Left renal pelvis (tissue), 4 donors: ENCODE measurements at places on chromosomes 5 and 9. TPM values are rescaled to one million over a fixed set of nuclear protein-coding genes. Genes with fewer than 3 reads are reported as not detected.
A peak's percentile ranks its signal among the peaks of the same experiment; 100 is the strongest.

- no peak for DNase-seq
These were observed 238.8 kb upstream of the PCSK5 start for GRCh38 chr9:75651709-75652108.

DNA sequence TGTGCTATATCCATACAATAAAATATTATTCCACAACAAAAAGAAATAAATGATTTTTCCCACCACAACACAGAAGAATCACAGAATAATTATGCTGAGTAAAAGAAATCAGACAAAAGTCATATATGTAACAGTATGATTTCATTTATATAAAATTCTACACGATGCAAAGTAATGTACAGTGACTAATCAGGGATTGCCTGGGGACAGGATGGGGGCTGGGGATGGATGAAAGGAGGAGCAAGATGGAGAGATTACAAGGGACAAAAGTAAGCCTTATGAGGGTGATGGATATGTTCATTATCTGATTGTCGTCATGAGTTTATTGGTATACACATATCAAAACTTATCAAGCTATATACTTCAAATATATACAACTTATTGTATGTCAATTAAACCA is 154.0 kb downstream of the FBN2 start:
- no peak for DNase-seq

GRCh38 chr5:6280425-6281100 is 97.8 kb downstream of the MED10 start:
- no peak for DNase-seq

DNA sequence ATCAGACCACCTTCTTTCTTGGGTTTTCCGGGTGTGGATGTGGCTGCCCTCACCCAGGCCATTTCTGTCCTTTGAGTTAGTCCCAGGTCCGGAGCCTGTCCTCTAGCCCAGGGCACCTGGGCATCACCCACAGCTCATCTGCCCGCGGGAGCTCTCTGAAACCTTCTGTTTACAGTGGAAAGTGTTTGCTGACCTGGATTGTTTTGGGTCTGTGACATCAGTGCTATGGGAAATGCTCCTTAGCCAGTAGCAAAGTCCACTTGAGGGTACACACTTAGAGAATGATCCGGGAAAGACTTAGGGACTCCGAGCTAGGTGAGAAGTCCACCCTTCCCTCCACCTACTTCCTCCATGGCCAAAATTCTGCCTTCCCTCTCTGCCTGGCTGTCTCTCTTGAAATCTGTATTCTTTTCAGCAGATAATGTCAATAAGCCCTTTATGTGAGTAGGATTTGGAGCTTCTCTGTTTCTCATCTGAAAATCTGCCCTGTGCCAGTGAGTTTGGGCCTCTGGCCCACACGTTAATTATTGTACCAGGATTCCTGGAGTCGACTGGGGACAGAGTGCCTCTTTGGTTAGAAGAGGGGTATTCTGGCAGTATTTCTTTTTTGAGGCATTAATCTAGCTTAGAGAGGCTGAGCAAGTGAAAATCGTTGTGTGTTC is 19.9 kb downstream of the ABLIM3 start:
- DNase-seq: no peak

DNA sequence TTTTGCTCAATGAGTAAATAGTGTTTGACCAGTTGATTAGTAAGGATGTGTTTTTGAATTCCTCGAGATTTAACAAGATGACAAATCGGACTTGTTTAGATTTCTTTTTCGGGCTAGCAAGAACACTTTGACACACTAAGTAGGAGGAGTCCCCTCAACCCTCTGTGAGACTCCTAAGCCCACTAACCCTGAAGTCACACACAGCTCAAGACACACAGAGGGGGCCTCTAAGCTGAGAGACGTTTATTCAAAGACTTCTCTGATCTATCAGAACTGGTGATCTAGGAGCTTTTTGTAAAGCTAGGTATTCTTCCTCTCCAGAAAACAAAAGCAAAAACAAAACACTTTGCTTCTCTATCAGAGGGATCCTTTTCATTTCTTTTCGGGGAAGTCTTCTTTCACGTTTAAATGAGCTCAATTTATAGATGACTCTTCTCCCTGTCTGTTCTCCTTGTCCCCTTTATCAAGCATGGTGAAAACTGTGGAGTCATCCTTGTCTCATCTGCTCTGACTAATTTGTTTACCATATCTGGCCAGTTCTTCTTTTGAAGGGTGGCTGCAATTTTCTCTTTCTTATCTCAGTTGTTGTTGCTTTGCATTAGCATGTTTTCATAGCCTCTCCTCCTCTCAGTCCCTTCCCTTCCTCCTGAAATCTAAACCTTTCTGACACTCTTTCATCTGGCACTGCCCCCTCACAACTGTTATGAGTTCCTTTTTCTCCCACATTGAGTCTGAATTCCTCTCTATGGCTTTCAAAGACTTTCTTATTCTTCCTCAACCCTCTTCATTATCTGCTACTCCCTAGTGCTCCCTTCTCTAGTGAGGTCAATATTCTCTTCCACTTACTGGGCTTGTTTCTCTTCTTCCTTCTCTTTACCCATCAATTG is 68.5 kb upstream of the RAI14 start:
- DNase-seq: no peak

GRCh38 chr5:5629607-5629978 is 207.1 kb downstream of the ICE1 start:
- no peak for DNase-seq

DNA sequence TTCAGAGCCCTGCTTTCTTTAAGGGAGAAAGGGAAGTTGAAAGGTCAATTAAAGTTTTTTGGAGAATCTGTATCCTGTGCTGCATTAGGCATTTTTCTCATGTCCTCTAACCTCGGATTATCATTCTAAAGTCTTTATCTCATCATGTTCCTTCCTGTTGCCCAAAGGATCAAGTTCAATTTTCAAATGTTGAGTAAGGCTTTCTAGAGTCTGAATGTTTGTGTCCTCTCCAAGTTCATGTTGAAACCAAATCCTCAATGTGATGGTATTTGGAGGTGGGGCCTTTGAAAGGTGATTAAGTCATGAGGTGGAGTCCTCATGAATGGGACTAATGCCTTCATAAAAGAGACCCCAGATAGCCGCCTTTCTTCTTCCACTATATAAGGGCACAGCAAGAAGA is 20.2 kb upstream of the TNC start:
- DNase-seq: no peak

GRCh38 chr9:82082563-82082962 is 94.0 kb downstream of the SPATA31D1 start:
- DNase-seq: no peak

DNA sequence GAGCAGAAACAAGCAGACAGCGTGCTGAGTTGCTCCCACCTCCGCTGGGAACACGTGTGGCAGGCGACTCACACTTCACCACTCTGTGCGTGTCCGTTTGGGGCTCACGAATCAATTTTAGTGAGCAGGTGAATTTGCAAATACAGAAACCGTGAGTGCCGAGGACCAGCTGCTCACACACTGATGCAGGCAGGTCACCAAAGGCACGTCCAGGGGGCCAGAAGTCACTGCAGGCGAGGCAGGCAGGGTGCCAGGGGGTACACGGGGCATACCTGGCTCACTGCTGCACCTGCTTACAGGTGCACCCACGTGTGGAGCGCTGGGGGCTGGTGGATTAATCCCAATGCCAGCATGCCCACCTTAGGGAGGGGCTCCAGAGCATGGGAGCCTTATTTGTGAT is 68.8 kb downstream of the ZNF354C start:
- DNase-seq: no peak

GRCh38 chr9:136741883-136742571 is 713 bp downstream of the LCN10 start:
- no peak for DNase-seq

- DNase-seq: no peak
These were observed 325.2 kb upstream of the RPS23 start for GRCh38 chr5:82603033-82603987.

DNA sequence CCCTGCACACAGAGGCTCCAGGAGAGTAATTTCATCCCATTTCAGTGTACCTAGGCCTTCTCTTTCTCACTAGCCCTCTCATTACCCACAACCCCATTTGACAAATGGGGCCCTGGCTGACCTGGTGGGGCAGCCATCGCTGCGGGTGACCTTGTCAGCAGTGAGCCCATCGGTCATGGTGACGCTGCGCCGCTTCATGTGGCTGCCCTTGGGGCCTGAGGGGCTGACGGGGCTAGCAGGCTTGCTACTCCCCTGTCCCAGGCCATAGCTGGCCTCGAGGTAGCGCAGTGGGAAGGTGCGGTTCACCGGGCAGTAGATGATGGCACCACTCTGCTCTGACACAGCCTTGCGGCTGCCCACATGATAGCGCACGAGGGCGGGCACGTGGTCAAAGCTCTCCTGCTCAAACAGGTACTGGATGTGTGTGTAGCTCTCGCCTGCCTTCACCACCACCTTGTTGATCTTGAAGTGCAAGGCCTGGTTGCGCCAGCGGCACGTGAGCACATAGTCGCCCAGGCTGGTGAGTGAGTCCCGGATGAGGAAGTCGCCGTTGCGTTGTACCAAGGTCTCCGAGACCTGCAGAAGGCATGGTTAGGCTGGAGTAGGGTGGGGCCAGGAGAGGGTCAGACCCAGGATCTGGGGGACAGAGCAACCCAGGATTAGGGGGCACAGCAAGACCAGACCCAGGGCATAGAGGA is 14.1 kb upstream of the TOR2A start:
- no peak for DNase-seq

- no peak for DNase-seq
These were observed 33.5 kb downstream of the LNPEP start for GRCh38 chr5:96969366-96969765.

DNA sequence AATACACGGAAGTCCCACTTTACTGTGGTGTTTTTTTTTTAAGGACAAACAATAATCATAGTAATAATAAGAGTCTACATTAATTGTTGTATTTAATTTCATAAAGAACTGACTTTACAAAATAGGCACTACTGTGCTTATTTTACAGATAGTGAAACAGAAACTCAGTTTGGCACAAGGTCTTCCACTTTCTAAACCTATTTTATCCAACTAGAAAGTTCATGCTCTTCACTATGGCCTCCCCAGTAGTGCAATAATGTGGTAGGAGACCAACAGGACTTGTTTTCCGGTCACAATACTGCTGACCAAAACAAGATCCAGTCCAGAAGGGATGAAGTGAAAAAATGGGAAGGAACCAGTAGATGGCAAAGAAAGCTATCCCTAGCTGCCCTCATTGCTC is 531.6 kb downstream of the CAAP1 start:
- no peak for DNase-seq

DNA sequence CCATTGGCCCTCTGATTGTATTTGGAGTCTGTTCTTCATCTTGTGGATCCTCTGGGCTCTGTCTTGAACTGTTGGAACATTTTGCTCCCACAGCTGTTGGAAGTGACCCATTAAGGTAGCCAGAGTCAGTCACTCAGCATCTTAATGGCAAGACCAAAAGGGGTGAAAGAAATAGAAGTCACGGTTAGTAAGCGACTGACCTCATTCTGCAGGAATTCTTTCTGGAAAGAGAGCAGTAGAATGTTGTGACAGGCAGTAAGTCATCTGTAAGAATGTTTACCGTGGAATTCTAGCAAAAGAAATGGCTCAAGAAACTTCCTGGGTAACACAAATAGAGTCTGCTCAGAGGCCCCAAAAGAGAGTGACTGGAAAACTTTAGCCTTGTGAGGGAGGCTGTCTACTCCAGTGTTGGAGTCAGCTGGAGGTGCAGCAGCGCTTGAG is 28.6 kb upstream of the TNC start:
- peak; percentile 39 for DNase-seq

DNA sequence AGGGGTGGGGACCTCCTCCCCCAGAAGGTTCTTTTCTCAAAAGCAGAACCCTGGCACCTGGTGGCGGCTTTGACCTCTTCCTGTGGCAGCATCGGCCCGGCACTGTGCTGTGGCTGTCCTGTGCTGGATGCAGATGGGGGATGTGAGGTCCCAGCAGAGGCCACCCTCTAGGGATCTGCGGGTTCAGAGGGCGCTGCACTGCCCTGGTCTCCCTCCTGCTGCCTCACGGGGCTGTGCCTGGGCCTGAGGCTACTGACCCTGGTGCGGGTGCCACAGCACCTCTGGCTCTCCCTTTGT is 76.6 kb upstream of the CACNA1B start:
- DNase-seq: no peak

DNA sequence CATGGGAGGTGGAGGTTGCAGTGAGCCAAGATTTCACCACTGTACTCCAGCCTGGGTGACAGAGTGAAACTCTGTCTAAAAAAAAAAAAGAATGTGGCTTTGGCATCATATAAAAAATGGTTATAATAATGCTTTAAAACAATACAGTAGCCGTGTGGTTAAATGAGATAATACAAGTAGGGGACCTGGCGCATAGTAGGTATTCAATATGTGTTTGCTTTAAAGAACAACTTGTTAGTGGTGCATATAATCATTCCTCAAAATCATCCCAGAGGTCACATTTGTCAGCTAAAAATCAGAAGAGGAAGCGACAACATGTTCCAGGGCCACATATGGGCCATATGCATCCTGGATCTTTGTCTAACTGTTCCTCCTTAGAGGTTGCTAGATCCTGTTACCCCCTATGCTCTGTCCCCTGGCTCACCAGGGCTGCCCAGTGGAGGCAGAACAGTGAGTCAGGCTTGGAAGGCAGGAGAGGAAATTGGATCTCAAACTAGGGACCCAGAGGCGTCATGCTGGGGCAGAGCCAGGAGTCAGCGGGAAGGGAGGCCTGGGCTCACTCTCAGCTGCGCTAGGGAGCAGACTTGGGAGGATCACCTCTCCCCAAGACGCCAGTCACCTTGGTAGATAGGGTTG is 27.7 kb downstream of the LHX6 start:
- DNase-seq: no peak

- no peak for DNase-seq
These were observed 73.7 kb upstream of the TNC start for GRCh38 chr9:115191667-115192066.

GRCh38 chr5:16618138-16618897 is 1.5 kb upstream of the RETREG1 start:
- DNase-seq: no peak

- DNase-seq: no peak
These were observed 18.4 kb downstream of the TRIM36 start for GRCh38 chr5:115151208-115151805.

C5orf63 gene
- 13.9 TPM for polyA plus RNA-seq

PCDHB10 gene
- 10.5 TPM for polyA plus RNA-seq

REXO4 gene
- polyA plus RNA-seq: 27.6 TPM

F2RL2 gene
- polyA plus RNA-seq: 0.49 TPM

NME5 gene
- polyA plus RNA-seq: 26.7 TPM

SLC34A3 gene
- polyA plus RNA-seq: 13.7 TPM

HACD4 gene
- polyA plus RNA-seq: 3.5 TPM

CYFIP2 gene
- 127 TPM for polyA plus RNA-seq

NXNL2 gene
- polyA plus RNA-seq: 1.5 TPM

RASGEF1C gene
- 0.72 TPM for polyA plus RNA-seq
